ENCODE measurements at places on chromosomes 7 and 10.

- no peak for DNase-seq
Observed at GRCh38 chr10:90222939-90223338, 521.5 kb downstream of the KIF20B start.

DNA sequence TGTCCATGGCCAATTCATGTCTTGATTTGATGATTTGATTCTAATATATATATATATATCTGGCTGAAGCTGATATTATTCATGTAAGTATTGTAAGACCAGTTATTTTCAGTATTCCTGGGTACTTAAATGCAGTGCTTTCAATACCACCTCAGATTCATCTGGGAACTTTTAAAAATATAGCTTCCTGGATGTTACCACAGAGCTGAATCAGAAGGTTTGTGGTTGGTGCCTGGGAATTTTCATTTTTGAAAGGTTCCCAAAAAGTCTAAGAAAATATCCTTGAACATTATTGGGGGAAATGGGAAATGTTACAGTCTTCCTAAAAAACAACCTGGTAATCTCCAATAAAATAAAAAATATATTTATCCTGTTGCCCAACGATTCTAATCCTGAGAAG, 10.7 kb upstream of the PPP3CB start:
- no peak for DNase-seq

DNA sequence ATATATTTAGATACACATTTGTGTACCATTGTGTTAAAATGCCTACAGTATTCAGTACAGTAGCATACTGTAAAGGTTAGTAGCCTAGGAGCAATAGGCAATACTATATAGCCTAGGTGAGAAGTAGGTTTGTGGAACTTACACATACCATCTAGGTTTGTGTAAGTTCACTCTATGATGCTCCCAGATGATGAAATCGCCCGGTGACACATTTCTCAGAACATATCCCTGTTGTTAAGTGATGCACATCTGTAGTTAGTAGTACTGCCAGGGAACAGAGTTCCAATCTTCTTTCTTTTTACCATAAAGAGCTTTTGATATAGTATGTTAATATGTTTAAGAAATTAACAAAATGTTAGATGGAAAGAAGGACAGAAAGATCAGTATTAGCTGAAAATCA, 138.2 kb downstream of the SNX13 start:
- DNase-seq: no peak

DNA sequence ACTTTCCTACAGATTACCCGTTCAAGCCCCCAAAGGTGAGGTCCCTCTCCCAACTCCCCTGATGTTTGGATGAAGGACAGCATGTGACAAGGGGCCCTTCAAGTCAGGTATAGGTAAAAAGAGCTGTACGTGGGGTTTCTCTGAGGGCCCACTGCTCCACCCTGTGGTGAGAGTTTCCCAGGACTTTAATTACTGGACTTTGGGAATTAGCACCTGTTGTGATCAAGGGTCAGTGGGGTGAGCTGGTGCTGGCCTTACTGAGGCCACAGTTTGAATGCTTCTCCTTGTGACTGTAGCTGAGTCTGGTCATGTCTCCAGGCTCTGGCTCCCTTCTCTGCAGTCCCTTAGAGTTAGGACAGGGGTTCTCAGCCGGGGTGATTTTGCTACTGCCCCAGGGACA, 16.8 kb downstream of the UBE2D4 start:
- DNase-seq: no peak

GRCh38 chr10:70595566-70596016, 7.0 kb downstream of the PRF1 start:
- DNase-seq: no peak

GRCh38 chr7:93964262-93964661, 39.9 kb downstream of the BET1 start:
- DNase-seq: no peak

DNA sequence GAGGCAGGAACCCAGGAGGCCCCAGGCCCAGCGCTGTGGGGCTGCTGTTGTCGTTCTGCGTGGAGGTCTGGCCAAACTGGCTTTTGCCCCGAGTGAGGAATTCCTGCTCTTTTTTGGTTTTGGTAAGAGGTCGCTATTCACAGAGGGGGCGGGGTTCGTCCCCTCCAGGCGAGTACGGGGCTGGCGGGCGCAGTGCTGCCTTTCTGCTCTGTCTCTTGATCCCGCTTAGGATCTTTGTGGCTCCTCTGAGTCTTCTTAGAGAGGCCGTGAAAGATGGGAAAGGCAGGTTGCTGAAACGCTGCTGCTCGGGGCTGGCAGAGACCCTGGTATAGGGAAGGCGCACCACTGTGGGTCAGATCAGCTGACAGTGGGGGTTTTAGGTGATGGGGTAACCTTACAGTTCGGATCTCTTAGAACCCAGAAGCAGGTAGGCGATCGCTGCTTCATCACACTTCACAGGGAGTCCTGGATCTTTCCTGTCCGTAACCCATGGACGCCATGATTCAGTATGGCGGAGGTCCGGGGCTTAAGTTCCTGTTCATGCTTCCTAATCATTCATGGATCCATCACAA, 136.7 kb downstream of the KIF20B start:
- no peak for DNase-seq

Measured in hematopoietic multipotent progenitor cell (in vitro differentiated cells).